ENCODE measurements at places on chromosomes 12 and 14.

DNA sequence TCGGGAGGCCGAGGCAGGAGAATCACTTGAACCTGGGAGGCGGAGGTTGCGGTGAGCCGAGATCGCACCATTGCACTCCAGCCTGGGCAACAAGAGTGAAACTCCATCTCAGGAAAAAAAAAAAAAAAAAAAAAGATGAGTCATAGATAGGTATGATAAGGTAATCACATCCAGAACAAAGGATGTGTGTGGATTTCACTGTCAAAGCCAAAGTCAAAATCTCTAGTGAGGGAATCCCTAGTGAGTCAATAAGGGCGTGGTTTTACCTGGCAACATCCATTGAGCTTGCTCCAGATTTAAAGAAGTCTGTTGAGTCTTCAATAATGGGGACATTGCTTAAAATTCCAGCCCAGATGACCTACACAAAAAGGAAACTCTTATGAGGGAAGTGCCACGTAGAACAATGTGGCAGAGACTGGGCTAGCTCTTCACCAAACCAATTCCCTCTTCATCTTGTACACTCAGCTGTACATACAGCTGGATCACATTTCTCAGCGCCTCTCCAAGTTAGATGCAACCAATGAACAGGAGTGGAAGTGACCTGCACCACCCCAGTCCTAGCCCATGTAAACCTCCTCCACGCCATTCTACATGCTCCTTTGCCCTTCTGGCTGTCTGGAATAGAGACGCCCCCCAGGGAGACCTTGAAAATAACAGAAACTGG, 23.4 kb downstream of the ALDH1L2 start:
- no peak for DNase-seq

DNA sequence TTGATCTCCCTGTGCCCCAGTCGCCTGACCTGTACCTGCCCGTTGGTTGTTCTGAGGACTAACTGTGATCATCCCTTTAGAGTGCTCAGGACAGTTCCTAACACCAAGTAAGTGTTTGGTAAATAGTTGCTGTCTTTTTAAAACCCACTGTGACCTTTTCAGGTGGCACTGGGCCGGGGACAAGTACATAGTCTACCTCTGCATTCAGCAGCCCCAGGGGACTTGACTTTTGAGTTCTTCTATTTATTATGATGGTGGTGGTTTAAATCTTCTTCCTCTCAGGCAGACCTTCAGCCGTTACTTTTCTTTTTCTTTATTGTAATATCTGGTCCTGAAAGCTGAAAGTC, 38.8 kb downstream of the EVL start:
- no peak for DNase-seq

DNA sequence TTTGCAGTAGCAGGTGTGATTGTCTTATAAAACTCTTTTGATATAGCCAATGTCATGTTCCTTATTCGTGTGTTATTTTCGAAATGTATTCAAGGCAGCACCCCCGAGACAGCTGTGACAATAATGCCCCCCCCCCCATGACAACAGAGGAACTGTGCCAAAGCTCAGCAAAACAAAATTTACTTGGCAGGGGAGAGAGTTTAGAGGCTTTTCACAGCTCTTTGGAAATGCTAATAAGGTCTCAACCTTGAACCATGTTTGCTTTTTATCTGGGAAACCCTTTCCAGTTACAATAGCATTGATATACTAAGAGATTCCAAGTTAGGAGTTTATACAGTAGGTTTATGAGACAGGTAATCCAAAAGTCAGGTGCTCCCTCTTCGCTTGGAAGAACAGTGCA, 56.4 kb upstream of the USP44 start:
- DNase-seq: no peak

GRCh38 chr12:43921666-43922337, 85.9 kb downstream of the TMEM117 start:
- no peak for DNase-seq

DNA sequence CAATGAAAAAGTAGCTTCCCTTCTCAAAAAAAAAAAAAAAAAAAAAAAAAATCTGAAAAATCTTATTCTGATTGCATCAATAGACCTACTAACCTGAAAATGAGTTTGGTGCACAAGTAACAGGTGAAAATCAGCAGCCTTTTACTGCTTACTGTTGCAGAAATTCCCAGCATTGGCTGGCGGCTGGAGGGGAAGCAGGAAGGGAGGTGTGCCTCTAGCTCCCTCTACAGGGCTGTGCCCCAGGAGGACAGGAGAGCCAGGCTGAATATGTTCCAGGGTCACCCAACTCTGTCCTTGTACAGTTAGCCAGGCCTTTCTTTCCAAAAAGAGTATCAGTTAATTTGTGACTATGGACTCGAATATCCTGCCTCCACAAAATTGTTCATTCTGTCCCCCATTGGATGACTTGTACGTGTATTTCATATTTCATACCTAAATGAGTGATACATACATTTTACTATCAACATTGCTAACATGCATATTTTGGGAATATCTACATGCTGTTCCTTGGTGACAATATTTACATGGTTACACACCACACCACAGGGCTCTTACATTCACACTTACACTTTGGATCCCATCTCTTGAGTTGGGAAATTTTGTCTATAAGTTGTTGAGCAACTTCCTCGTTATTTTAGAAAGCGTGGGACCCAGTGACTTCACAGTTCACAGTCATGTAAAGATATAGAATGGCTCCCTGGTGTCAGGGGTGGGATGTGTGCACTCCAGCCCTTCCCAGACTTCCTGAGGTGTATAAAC, 124.8 kb downstream of the SAMD4A start:
- peak; percentile 87 for DNase-seq

- DNase-seq: peak; percentile 44
These were observed 28.1 kb downstream of the CBX5 start for GRCh38 chr12:54251667-54252284.

GRCh38 chr12:88725592-88726143, 145.4 kb upstream of the KITLG start:
- DNase-seq: no peak

DNA sequence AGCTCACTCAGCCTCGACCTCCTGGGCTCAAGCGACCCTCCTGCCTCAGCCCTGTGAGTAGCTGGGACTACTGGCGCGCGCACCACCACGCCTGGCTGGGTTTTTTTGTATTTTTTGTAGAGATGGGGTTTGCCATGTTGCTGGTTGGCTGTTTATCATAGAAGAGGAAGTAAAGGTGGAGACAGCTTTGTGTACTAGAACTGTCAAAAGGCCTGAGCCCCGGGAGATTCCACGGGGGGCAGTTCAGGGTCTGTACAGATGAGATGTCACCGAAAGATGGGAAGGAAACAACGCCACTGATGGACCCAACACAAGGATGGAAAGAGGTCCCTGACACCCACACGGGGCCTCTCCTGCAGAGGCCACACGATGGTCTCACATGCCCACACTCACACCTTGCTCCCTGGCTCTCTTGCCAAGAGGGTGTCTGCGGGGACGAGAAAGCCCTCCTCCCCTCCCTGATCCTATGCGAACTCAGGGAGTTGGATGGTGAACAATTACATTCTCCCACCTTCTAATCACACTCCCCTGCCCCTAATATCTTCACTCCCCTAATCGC, 66.6 kb downstream of the KDM2B start:
- no peak for DNase-seq

- no peak for DNase-seq
These were observed 13.2 kb downstream of the DUSP16 start for GRCh38 chr12:12549426-12549825.

- DNase-seq: no peak
These were observed 801.3 kb downstream of the BCL11B start for GRCh38 chr14:98470663-98471062.

GRCh38 chr14:74347097-74347794, 1.0 kb upstream of the VRTN start:
- no peak for DNase-seq

DNA sequence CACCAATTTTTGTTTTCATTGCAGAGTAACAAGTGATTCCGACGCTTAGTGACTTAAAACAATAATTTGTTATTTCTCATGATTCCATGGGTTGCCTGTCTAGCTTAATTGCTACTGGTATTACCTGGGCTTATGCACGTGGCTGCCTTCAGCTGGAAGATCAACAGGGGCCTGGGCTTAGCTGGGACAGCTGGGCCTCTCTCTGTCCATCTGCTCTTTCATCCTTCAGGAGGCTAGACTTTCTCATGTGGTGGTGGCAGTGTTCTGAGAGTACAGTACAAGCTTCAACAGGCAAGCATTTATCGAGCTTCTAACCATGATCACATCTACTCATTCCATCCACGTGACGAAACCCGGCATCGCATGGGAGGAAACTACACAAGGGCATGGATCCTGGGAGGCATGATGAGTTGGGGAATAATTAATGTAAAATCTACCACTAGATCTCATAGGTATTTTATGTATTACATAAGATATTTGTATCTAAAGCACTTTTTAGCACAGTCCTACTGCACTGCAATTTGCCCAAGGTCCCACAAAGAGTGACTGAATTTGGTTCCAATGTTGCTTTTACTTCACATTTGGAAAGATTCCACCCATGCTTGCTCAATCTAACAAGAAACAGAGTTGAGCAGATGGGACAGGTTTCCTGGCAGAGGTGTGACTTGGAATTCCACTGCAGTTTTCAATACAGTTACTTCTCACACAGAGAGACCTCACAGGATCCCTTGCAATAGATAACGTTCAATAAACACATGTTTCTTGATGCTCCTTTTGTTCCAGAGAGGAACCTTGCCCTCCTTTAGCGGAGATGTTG, 153.1 kb upstream of the FRMD6 start:
- DNase-seq: no peak

DNA sequence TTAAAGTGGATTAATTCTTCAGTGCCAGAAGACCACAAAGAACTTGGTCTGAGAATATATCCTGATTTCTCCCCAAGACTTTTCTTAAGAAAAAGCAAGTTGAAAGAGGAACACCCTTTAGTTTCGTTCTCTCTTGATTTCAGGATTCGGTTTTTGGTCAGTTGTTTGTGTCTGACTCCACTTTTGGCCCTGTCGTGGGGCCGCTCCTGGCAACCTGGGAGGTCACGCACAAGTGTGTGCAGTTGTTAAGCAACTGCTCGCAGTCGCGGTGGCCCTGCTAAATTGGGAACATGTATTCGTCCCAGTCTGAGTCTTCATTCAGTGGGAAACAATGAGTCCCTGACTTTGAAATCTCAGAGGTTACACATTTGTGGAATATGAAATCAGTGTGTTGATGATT, 68.7 kb downstream of the RGS6 start:
- DNase-seq: no peak

- DNase-seq: no peak
These were observed 219.3 kb upstream of the HMGA2 start for GRCh38 chr12:65605019-65605418.

- no peak for DNase-seq
These were observed 112.7 kb downstream of the IPO8 start for GRCh38 chr12:30582943-30583342.

GRCh38 chr14:103155010-103155409, 31.7 kb downstream of the TNFAIP2 start:
- peak; percentile 93 for DNase-seq

DNA sequence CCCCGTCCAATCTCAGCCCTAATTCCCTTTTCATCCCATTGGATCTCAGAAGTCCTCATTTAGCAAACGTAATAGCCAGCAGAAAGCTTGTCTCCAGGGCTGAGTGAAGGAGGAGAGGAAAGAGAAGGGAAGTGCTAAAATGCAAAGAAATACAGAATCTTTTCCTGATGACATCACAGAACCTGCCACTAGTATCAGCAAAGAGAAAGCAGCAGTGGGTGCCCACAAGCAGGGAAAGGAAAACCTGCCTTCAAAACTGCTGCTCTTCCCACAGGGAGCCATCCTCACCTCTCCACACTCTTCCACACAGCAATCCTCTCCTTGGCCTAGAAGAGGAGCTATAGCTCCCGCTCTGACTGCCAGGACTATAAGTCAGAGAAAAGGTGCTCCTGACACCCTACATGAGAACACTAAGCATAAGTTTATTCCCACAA, 11.3 kb downstream of the MED13L start:
- DNase-seq: no peak

DNA sequence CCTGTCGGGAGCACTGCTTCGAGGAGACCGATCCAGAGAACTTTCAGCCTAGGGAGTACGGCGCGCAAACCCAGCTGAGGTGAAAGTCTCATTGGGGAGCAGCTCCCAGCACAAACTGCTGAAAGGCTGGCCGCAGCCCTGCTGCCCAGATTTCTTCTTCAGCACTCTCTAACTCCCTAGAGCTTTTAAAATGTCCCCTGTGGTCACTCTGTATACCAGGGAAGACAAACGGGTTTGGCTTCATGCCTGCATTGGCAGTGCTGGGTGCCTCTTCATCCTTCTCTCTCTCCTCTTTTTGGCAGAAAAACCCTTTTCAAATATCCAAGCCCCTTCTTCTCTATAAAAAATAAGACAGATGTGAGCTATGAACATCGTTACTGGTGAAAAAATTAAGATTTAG, 34.9 kb downstream of the BBS10 start:
- no peak for DNase-seq

DNA sequence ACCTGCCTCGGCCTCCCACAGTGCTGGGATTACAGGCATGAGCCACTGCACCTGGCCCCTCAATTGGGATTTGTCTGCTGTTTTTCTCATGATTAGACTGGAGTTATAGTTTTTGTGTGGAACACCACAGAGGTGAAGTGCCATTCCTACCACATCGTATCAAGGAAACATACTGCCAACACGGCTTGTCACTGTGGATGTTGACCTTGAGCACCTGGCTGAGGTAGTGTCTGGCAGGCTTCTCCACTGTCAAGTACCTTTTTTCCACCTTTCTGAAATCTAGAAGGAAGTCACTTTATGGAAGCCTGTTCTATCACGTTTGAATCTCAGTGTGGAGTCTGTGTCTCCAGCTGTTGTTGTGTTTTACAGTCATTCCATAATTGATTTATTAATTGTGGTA, 21.4 kb upstream of the SEL1L start:
- no peak for DNase-seq

- no peak for DNase-seq
These were observed 237.9 kb downstream of the PAWR start for GRCh38 chr12:79452906-79453305.

DNA sequence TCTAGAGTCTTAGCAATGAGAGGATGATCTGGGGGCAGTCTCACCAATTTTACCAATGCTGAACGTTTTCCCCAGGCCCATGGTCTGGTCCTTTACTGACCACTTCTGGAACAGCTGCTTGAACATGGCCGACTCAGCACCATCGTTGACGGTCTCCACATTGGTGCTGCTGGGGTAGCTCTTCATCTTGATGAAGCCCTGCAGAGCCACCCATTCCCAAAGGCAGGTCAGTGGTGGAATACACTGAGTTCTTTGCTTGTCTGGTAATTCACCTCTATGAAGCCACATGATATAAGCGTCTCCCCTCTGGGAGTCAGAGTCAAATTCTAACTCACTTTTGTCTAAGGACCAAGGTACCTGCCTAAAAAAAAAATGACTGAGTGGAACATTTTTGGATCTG, 10.2 kb downstream of the AVIL start:
- DNase-seq: no peak

DNA sequence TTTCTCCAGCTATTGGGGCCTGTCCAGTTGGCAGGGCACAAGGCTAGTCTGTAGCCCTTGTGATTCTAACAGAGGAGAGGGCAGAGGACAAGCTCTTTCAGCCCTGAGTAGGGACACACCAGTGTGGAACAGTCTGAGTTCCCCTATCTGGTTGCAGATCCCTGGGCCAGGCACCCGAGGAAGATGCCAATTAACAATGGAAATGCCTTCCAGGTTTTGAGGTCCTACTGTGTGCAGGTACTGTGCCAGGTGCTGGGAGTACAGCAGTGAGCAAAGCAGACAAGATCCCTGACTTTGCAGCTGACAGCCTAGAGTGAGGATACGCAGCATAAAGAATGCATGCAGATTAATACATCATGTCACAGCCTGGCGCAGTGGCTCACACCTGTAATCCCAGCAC, 17.1 kb downstream of the DTX1 start:
- no peak for DNase-seq

- DNase-seq: no peak
These were observed 234.8 kb upstream of the ATP2B1 start for GRCh38 chr12:89943463-89943862.

GRCh38 chr12:10088031-10088430, 10.8 kb downstream of the CLEC1A start:
- peak; percentile 90 for DNase-seq
